ENCODE measurements at places on chromosomes 1 and 21. TPM values are rescaled to one million over a fixed set of nuclear protein-coding genes. Genes with fewer than 3 reads are reported as not detected.

DNA sequence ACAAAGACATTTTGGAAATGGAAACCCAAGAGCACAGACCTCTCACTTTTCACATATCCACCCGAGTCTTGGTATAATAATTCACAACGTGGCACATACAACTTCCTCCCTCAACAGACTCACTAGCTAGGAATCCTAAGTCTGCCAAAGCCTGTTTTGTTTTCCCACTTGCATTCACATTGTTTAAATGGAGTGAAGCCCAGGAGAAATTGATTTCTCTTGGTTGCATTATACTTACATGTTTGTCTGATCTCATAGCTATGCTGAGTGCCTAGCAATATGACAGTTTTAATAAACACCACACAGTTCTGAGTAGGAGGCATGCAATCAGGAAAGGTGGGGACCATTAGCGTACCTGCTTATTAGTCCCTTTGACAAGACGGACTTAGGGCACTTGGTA is 348.6 kb upstream of the ADGRL4 start:
- DNase-seq, result no peak

- DNase-seq, result no peak
Observed at GRCh38 chr1:97632776-97633175, 288.1 kb downstream of the DPYD start.

DNA sequence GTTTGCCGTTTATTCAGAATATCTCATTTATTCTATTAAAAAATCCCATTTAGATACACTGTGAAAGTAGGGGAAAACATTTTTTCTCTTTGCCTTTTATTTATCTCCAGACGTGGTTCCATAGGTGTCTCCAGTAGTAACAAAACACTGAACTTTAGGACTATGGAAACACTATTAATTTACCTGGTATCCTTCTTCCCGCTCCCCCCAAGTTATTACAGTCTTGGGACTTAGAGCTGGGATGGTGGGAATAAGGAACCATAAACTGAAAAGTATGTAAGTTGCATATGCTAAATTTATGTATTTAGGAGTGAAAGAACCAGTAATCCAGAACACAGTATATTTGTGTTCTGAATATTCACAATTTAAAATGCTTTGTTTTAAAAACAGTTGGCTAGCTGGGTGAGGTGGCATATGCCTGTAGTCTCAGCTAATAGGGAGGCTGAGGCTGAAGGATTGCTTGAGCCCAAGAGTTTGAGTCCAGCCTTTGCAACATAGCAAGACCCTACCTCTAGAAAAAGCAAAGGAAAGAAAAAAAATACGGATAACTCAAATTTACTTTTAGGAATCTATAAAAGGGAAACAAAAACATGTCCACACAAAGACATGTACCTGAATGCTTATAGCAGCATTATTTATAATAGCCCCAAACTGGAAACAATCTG is 3.1 kb downstream of the DNAJB4 start:
- no peak for DNase-seq

- no peak for DNase-seq
Observed at GRCh38 chr1:37878071-37878470, 18.7 kb upstream of the MTF1 start.

The CNKSR1 gene
- total RNA-seq, result 54.8 TPM
